ENCODE measurements at places on chromosomes 1 and 21. TPM values are rescaled to one million over a fixed set of nuclear protein-coding genes. Genes with fewer than 3 reads are reported as not detected.

RGS7 gene
- total RNA-seq, result not detected

SYNC gene
- total RNA-seq, result 9.1 TPM

ERICH3 gene
- total RNA-seq, result not detected

LCE6A gene
- total RNA-seq, result not detected

SFN gene
- not detected for total RNA-seq

KRTAP27-1 gene
- total RNA-seq, result not detected

All from epithelial cell of umbilical artery (primary cell).